Hindlimb muscle (tissue), 1 donor: ENCODE measurements at places on chromosomes 6 and 20.

- no peak for DNase-seq
These were observed 519.7 kb upstream of the CDH4 start for GRCh38 chr20:60732322-60732721.

- DNase-seq = no peak
These were observed 48.5 kb upstream of the OLIG3 start for GRCh38 chr6:137542713-137543112.

DNA sequence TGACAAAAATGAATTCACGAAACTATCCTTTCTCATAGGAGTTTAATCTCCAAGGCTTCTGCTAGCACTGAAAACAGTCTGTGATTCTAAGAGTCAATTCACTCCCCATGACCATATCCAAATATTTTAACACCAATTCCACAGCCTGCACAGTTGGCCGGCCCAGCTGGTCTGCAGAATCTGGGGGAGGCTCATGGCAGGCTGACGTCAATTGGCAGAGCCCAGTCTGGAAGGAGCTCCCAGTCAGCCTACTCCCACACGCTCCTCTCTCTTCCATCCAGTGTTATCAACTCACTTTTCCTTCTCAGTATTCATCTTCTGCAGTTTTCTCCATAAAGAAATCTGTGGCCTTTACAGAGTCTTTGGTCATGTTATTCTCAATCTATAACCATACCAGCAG lies 111.0 kb downstream of the TBXT start:
- DNase-seq = peak; percentile 50

DNA sequence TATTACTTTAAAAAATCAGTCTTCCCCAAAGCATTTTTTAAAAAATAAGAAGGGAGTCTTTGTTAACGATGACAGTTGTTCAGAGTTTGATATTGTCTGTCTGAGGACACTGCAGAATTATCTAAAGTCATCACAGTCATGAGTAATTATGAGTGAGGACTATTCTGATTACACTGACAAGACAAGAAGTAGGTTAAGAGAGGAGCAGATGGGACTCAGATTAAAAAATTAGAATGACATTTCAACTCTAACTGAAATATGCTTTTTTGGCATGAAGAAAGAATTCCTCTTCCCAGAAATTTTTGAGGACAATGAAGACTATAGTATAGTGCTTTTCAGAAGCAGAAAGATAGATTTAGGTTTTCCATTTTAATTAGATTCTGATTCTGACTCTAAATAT lies 456.5 kb downstream of the EPHA7 start:
- DNase-seq = no peak

- no peak for DNase-seq
These were observed 9.1 kb downstream of the YTHDF1 start for GRCh38 chr20:63206878-63207277.

GRCh38 chr20:57630061-57630460 lies 9.8 kb upstream of the ZBP1 start:
- DNase-seq = no peak

DNA sequence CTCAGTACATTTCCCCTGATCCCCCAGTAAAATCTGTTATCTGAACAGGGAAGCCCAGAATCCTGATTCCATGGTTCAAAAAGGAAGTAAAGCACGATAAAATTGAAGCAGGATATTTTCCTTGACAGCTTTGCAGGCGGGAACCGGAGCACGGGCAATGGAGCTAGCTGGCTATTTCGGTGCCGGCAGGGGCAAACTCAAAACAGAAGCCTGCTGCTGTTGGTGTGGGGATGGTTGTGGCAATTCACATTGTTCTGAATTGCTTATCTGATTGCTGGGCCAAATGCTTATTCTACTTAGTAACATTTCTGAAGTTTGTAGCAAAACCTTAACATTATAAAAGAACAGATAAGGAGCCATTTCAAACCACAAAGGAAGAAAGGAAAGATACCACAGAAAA lies 172.4 kb downstream of the MMS22L start:
- no peak for DNase-seq

DNA sequence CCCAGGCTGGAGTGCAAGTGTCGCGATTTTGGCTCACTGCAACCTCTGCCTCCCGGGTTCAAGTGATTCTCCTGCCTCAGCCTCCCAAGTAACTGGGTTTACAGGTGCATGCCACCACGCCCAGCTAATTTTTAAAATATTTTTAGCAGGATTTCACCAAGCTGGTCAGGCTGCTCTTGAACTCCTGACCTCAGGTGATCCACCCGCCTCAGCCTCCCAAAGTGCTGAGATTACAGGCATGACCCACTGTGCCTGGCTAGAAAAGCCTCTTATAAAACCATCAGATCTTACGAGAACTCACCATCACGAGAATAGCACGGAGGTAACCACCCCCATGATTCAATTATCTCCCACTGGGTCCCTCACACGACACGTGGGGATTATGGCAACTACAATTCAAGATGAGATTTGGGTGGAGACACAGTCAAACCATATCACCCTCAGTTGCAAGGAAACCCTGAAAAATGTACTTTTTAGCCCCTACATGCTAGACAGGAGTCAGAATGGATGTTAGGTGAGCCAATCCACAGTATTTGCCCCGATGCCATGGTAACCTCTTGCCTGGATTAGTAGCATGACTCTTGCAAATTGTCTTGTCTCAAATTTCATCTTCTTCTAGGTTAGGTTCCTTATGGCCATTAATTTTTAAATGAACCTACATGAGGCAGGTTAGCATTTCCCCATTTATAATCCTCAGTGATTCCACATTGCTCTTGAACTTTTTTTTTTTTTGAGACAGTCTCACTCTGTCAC lies 17.1 kb upstream of the SASH1 start:
- DNase-seq = no peak

- no peak for DNase-seq
These were observed 374.3 kb downstream of the LMBRD1 start for GRCh38 chr6:69422475-69422874.

DNA sequence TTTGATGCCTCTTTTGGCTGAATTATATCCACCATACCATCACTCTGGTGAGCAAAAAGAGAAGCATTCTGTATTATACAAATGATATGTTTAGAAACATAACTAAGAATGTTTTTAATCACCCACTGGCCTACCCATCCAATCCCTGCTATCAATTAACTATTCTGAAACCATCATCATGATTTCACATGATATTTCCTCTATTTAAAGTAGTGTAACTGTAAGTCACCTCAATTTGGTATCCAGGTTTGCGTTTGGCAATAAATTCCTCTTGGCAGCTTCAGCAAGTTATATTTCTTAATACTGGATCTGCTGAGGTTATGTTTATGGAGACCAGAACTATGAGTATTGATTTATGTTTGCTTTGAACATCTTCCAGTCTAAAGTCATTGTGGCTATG lies 332.1 kb downstream of the UTRN start:
- no peak for DNase-seq

DNA sequence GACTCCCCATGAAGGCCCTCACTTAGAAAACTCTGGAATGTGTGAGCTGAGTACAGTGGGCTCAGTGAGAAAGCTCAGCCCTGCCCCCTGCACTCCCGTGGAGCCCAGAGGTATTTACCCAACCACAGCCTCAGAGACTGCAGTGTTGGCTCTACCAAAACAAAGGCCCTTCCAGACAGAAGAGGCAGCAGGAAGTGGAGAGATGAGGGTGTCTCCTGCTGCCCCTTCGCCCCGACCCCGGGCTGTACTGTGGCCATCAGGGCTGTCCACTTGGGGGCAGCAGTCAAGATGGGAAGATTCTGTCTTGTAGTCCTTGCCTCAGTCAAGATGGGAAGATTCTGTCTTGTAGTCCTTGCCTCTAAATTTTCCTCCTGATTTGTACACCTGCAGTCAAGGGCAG lies 341.3 kb downstream of the TAF4 start:
- DNase-seq = no peak

GRCh38 chr6:164148788-164149187 lies 734.3 kb downstream of the QKI start:
- no peak for DNase-seq

DNA sequence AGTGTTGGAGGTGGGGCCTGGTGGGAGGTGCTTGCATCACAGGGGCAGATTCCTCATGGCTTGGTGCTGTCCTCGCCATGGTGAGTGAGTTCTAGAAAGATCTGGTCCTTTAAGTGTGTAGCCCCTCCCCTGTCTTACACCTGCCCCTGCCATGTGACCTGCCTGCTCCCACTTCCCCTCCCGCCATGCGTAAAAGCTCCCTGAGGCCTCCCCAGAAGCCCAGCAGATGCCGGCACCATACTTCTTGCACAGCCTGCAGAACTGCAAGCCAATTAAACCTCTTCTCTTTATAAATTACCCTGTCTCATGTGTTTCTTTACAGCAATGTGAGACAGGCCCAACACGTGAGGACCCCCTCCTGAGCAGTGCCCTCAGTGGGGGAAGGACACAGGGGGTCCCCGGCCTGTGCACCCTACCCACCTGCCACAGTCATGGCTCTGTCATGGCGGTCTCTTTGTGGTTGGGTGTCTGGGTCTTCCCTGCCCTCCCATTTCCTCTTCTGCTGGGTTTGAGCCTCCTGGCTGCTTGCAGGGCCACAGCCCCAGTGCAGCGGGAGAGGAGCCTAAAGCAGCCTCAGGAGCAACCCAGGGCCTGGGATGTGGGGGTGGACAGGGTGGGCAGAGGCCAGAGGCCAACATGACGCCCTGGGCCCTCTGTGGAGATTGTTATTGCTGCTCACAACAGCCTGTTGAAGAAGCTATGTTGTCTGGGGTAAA lies 87.2 kb upstream of the QKI start:
- no peak for DNase-seq

- DNase-seq = no peak
These were observed 3.7 kb upstream of the CST11 start for GRCh38 chr20:23456409-23456808.

DNA sequence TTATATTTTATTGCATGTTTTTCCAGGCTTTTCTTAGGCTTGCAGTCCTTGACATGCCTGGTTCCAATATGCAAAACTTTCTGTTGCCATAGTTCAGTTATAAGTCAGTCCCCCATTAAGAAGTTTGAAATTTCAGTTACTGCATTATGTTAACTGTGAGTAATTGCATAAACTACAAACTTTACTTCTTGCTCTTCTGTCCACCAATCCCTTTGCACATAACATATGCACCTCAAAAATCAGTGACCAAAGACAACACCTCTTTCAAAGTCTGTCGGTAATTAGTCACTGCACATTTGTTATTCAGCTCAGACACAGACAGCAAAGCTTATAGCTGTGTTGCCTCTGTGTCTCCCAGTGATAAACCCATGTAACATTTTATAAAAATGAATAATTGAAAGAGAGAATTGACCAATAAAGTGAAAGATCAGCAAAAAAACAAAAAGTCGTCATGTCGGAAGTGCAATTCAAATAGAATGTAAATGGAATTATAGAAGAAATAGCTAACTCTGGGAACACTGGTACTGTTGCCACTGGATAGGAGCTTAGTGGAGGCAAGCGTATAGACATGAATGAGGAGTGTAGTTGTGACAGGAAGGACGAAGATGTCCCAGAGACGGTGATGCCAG lies 50.3 kb upstream of the BTBD3 start:
- DNase-seq = no peak

- DNase-seq = no peak
These were observed 31.3 kb upstream of the TRDN start for GRCh38 chr6:123668063-123668462.

DNA sequence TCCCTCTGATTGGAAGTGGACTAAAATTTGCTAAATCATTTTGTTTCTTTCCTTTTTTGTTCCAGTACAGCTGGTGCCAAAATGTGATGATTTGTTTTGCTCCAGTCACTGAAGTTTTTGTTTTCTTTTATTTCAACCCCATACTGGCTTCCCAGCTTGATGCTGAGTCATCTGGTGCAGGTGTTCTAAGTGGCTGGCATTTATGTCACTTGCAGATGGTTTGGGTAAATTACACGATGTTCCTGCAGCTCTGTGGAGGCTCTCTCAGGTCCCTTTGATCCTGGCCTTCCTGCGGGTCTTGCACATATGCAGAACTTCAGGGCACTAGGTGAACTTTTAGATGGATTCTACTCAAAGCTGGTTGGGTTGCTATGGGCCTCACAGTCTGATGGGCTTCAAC lies 577.7 kb downstream of the HAO1 start:
- no peak for DNase-seq

DNA sequence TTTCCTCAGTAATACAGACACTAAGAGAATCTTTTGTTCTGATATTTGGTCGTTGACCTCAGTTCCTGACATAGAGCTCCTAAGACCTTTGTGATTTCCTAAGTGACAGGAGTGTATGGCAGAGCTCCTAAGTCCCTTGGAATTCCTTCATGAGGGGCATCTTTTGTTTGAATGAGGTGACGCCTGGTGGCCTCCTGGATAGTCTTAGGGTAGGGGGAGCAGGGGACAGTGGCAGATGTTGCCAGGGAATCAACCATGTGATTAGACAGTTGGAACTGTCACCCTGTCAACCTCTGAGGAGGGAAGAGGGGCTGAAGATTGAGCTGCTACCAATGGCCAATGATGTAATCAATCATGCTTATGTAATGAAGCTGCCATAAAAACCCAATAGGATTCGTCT lies 67.0 kb downstream of the DST start:
- DNase-seq = no peak

DNA sequence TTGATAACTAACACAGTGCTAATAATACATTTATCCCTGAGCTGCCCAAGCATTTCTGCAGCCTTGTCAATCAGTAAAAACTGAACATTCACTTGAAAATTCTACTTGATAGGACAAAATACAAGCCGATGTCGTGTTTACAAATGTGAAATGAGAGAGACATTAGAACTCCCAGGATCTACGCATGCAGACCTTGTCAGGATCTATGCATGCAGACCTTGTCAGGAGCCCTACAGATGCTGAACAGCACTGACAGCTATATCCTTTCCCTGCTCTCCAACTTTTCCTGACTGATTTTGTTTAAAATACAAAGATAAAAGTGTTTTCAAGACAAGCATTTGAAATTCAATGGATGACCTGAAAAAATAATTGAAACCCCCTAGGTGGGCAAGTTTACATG lies 28.9 kb downstream of the INSM1 start:
- no peak for DNase-seq

DNA sequence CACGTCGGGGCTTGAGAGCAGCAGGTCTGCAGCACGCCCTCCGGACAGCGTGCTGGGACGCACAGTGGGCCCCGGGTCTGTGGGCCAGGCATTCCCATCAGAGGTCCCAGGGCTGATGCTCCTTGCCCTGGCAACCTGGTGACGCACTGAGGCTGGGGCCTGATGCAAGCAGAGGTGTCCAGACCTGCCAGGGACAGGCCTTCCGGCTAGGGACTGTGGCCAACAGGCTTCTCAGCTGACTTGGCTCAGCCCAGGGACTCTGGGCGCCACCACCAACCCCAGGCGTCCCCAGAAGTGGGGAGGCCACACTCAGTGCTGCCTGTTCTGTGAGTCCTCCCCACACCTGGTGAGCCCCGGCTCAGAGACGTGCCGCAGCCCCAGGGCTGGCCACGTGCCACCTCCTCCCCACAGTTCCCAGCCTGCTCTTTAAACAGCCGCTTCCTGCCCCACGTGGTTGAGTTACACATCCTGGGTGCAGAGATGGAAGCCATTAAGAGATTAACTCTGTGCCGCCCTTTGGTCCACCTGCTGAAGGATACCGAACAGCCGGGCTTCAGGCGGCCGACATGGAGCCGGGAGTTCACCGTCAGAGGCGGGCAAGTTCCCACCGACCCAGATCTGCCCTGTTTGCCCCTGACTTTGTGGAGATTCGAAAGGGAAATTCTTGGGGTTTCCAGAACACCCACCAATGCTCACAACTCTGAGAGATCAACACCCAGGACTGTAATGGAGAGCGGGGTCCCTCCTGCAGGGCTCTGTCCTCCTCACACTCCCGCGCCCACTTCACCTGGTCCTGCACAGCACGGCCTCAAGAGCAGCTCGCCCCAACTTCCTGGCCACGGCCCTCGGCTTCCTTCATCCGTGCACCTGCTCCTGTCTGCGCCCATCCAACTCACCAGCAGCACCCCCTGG lies 37.6 kb upstream of the ZBP1 start:
- DNase-seq = no peak

GRCh38 chr6:52900536-52900935 lies 9.0 kb downstream of the GSTA3 start:
- DNase-seq = no peak
